ENCODE measurements at places on chromosomes 5 and 9. TPM values are rescaled to one million over a fixed set of nuclear protein-coding genes. Genes with fewer than 3 reads are reported as not detected.

DNA sequence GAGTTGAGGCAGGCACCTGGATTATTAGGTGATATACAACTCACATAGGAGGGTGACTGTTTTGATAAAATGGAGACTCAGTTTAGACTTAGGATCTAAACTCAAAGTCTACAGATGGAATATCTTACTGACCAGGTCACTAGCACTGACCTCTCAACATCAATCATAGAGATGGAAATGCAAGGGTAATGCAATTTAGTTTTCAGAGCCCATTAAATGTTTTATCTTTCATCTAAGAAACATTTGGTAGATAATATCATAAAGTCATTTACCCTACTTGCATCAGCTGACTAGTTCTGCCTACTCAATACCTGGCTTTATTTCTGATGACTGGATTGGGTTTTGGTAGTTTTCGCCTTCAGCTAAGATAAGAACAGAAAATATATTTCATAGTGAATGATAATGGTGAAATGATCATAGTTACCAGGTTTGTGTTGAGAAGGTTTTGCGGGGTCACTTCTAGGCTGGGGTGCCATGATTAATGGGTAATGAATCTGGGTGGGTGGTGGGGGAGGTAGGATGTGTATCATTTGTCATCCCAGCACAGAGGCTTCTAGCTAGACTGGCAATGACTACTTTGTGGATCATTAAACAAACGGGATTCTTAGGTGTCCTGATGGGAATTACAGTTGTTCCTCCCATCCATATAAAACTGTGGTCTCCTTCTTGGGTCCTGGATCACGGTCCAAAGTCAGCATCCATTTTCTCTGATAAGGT is 173.4 kb downstream of the PPP2R2B start:
- DNase-seq = no peak

The DCP2 gene
- 123 TPM for total RNA-seq

The ERBIN gene
- total RNA-seq = 46.5 TPM

The GPR151 gene
- not detected for total RNA-seq

The TAL2 gene
- total RNA-seq = 2.5 TPM

DNA sequence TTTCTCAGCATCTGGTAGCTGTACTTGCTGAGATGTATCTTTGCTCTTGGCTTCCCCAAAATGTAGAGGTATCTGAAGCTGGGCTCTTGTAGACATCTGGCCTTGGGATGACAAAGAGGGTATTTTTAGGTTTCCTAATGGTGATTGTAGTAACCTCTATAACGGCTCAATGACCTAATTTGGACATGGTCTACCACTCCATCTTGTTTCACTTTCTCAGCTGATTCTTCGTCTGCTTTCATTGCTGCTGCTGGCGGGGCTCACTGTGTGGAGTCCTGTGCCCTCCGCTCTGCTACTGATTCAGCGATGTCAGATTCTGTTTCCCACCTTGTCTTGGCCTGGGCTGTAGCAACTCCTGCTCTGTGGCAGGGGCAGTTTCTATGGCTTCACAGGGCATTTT is 12.7 kb upstream of the MARCHF11 start:
- DNase-seq = no peak

The PDE4D gene
- 2.0 TPM for total RNA-seq

The KCNIP1 gene
- 2.8 TPM for total RNA-seq

DNA sequence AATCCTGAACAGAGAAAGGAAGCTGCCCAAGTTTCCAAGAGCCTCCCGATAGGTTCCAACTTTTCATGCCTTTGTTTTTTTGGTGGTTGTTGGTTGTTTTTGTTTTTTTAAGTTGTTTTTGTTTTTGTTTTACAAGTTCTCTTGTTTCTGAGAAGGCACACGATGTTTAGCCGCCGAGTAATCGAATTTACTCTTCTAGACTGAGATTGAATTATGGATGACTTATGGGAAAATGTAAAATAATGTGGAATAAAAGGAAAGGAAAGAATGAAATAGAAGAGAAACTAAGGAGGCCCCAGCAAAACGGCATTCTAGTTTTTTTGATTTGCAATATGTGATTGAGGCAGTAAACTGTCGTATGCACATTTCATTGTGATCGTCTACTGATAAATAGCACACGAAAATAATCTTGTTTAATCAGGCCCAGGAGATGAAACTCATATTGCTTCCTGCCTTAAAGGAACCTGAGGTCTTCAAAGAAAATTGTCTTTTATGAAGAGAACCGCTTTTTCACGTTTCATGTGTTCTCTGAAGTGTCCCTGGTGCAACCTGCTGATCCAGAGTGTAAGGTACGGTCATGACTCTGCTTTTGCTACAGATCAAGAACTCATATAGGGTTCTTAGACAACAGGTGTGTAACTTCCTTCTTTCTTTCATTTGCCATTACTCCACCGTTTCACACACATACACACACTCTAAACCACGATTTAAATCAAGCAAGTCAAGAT is 1.3 kb upstream of the GNAQ start:
- DNase-seq = no peak

DNA sequence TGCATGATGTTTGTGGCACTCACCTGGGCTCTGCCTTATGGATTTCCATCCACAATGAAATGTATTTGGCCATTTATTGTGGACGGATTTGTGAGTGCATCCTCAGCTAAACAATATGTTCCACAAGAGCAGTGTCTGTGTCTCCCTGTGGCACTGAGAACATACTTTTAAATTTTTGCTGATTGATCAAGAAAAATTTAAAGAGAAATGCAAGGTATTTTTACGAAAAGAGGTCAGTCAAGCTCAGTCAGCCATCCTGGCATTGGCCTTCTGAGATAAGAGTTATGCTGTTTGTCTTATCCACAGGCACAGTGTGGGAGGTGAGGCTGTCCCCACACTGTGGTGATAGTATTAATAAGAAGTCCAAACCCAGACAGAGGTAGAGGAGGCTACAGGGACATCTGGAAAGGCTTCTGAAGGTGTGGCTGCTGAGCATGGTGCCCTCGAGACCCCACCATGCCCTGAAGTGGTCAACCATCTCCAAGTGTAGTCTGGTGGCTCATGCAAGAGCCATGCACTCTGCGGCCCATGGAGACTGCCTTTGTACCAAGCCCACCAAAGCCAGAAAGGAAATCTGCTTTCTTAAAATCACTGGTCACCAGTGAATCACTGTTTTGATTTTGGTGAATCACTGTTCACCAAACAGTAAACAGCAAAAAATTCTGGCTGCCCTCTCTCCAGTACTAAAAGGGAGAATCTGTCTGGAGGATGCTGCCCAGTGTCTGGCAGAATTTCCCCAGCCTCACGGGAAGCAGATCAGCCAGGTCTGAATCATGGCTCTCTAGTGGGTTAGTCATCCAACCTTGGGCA is 28.8 kb downstream of the SPOCK1 start:
- no peak for DNase-seq

DNA sequence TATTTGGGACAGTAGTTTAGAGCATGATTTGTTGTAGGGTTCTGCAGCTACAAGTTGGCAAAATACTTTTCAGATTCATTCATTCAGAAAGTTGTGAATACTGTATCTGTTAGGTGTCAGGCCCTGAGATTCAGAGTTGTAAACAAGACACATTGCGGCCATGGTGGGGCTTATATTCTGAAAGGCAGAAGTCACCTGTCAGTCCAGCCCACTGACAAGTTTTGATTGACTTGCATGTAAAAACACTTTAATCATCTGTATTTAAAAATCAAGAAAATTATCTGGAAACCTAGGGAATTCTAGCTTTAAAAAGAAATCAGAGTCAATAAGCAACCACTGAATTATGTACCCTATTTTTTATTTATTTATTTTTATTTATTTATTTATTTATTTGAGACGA is 13.0 kb downstream of the LARP1 start:
- no peak for DNase-seq

The SLC36A3 gene
- total RNA-seq = not detected

The MCIDAS gene
- total RNA-seq = not detected

The ARPC5L gene
- 26.2 TPM for total RNA-seq

The LHX6 gene
- not detected for total RNA-seq

The LPAR1 gene
- 36.0 TPM for total RNA-seq

DNA sequence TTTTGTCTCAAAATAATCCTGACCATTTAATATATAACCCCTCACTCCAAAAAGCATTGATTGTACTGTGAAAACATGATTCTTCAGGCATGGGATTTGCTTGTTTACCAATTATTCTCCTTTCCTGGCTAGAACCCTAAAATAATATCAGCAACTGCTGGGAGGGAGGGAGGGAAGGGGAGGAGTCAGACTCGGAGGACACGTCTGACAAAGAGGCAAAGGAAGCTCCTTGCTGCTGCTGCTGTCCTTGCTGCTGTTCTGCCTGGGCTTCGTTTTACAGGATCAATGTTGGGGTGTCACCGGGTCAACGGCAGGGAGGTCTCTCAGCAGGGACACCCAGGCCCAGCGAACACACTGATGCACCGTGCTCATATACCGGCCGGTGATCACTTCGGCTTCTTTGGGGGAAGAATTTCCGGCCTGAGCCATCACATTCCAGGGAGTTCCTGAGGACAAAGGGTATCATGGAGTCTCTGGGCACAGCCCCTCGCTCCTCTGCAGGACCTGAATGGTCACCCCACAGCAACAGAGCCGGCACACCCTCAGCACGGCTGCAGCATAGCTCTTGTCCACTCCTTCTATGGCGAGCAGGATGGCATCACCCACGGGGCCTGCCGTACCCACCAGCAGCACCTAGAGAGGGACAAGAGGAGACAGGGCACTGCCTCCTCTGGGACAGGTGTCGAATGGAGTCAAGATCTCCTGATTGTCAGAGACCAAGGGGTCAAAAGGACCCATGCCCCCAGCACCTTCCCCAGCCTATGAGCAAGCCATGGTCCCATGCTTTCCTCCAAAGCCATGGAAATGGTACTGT is 27.9 kb downstream of the MED10 start:
- peak; percentile 20 for DNase-seq

- DNase-seq = no peak
Observed at GRCh38 chr9:76330034-76330433, 64.2 kb downstream of the RFK start.

DNA sequence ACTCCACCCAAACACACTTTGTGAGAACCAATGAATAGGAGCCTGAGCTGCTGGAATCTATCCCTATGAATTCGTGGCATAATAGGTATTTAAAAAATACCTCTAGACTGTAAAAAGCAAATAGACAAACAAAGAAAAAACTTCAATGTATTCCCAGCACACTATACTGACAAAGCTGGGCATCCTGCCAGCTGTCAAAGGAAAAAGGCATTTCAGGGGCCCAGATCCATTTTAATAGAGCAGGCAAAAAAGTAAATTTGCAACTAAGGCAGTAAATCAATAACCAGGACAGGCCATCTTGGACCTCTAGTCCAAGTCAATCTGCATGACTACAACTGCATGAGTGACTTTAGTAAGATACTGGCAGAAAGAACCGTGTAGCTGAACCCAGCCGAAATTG is 25.6 kb upstream of the LARP1 start:
- DNase-seq = no peak

- no peak for DNase-seq
Observed at GRCh38 chr5:76947082-76947503, 5.8 kb upstream of the CRHBP start.

The PCDHB13 gene
- total RNA-seq = 3.0 TPM

The NFIL3 gene
- 22.3 TPM for total RNA-seq

GRCh38 chr9:68762570-68762969 is 57.5 kb downstream of the PIP5K1B start:
- DNase-seq = no peak

DNA sequence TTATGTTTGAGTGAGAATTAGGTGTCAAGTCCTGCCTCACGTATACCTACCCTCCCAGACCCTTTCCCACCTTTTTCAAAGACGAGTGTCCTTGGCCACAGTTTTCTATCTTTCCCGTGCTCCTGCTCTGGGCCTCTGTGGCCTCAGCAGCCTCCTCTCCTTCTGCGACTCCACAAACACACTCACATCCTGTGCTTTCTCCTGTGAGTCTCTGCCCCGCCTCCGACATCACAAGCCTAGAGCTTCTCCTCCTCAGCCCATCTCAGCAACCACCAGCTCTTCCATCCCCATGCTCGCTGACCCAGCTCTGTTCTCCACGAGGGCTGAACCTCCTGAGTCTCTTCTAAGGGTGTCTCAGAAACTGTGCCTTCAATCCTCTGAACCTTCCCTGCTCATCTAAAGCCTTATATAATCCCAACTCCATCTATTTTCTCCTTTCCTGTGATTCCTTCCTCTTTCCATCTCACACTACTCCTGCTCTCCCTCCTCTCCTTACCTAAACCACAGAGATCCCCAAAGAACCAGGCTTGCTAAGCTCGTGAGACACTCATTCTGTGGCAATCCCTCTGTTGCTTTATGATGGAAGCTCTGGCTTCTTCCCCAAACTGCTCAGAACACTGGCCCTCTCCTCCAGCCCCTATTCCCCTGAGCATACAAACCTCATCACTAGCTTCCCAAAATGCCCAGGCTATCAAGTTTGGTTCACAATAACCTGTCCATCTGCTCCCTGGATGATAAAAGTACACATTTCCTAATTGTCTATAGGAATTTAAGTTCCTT is 55.2 kb downstream of the RASEF start:
- no peak for DNase-seq

GRCh38 chr5:152007653-152008335 is 83.1 kb upstream of the GLRA1 start:
- peak; percentile 25 for DNase-seq

DNA sequence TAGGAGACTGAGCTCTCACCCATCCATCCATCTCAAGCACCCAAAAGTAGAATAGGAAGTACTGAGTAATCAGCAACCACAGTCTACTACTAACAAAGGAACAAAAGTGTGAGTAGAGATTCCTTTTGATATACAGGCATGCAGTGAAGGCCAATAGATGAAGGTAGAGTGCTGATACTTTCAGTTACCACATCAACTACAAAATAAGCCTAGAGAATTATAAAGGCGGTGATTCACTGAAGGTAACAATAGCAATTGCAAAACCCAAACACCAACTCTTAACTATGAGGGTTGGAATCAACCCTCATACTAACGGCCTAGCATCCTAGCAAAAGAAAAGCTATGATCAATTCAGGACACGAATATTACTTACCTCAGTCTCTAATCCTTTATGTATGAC is 992.6 kb downstream of the DNAH5 start:
- DNase-seq = no peak

DNA sequence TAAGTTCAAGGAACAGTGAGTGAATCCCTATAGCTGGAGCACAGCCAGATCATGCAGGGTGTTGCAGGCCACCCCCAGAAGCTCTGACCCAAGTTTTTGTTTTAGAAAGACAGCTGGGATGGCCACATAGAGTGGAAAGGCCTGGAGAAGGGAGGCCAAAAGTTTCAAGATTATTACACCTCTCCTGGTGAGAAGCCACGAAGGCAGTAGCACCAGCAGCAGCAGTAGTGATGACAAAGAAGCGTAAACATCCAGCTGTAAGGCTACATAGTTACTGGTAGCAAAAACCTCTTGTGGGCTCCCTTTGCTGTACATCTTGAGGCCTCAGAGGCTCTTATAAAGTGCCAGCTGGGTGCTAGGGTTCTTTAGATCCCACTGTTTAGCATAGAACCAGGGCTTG is 11.8 kb downstream of the ADAMTSL1 start:
- no peak for DNase-seq

The KCNV2 gene
- not detected for total RNA-seq

- no peak for DNase-seq
Observed at GRCh38 chr5:135993880-135994636, 34.7 kb upstream of the TGFBI start.

The ARL14EPL gene
- not detected for total RNA-seq

All from neural progenitor cell (in vitro differentiated cells).